ENCODE measurements at places on chromosomes 2 and 18.

DNA sequence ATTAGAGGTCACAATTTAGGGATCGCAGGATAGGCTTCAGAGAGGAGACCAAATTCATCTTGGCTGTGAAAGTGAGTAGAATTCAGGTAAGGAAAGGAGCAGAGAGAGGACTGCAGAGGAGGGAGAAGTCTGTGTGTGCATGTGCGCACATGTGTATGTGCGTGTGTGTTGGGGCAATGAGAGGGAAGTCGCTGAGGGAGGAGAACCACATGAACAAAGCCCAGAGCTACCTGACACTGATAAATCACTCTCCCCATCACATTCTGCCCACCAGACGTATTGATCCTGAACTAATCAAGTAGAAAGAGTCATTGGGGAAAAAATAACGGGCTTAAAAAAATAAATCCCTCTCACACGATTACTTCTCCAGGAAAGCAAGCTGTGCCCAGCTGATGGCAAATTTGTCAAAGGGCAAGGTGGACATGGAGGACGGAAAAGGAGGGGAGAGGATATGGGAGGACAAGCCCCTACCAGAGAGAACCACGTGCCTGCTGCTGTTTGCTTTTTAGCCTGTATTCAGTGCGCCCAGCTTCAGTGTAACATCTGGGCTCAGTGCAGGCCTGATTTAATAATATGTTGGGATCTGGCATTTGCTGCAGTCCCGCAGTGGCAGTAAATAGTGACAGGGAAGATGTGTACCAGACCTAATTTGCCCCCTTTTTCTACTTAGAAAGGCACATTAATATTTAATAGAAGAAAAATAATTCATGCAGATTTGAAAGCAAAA is 307.5 kb downstream of the C1D start:
- no peak for DNase-seq

- DNase-seq: no peak
Measured at GRCh38 chr2:41622301-41622700, 425.5 kb upstream of the PKDCC start.

DNA sequence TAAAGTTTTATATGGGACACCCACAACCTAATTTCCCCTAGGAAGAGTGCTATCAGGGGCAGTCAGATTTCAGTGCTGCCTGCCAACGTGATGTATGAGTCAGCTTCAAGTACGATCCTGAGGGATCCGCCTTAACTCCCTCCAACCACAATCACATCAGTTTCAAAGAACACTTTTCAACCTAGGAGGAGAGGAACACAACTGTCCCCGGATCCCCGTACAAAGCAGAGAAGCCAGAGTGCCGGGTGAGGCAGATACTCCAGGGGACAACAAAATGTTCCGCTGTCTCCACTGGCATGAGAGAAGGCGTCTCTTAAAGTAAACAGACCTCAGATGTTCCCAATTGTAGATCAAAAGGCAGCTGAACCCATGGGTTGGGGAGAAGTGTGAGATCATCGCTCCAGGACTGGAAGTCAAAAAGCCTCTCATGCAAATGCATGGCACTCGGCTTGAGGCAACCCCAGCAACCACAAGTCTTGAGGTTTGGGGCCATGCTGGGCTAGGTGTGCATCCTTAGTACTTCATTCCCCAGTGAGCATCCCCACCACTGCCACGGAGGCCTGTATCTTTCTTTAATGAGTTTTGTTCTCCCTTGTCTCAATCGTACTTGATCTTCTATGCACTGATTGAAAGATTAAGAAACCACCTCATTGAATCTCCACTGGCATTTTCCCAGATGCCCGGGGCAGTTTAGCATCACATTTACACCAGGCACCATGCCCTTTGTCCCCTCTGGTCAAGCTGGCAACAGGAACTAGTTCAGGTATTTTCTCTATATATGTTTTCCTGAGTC is 91.0 kb upstream of the CCBE1 start:
- DNase-seq: no peak

DNA sequence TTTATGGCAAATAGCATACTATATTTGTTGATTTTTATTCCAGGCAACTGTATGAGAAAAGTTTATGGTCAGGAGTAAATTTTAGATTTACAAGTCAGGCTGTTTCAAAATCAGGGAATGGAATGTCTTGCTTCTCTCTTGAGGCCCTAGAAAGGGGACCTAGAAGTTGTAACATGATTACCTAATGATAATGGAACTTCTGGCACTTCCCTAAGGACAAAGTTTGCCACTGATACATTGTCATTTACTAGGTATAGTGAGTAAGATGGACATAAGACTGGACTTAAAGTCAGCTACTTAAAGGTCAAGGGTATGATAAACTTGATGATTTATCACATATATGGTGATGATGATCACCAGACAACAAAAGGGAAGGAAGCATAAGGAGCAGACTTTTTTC is 103.3 kb upstream of the VRK2 start:
- DNase-seq: no peak

GRCh38 chr2:172219201-172219600 is 116.5 kb upstream of the DLX2 start:
- no peak for DNase-seq

GRCh38 chr2:179410552-179411356 is 146.1 kb upstream of the SESTD1 start:
- no peak for DNase-seq

DNA sequence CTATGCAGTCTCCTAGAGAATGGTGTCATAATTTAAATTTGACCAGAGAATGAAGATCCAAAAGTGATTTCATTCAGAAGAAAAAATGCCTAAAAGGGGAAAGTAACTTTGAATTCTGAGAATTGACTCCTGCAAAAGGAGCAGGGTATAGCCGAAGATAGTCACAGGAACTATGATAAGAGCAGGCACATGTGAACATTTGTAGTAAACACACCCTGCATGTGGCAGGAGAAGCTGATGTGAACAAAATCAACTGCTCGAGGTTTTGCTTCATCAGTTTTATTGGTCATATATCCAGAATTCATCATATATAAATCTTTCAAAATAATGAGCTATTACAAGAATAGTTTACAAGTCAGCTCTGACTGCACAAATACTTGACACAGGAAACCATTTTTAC is 14.0 kb downstream of the MCFD2 start:
- DNase-seq: no peak

DNA sequence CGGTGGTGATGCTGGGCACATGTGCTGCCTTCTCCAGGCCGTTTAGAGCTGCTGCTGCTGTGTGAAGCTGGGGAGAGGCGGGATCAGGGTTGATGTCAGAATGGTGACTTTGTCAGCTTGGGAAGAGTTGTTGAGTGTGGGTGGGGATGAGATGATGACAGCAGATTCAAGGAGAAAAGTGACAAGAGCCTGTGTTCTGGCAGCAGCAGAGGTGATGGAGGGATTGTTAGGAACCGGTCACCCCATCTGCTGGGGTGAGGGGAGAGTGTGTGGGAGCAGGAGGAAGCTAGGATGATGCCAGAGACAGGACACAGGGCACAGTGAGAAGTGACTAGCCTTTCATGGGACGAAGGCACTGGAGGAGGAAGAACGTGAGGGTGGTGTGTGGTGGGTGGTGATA is 345.5 kb downstream of the RNF144A start:
- DNase-seq: no peak

DNA sequence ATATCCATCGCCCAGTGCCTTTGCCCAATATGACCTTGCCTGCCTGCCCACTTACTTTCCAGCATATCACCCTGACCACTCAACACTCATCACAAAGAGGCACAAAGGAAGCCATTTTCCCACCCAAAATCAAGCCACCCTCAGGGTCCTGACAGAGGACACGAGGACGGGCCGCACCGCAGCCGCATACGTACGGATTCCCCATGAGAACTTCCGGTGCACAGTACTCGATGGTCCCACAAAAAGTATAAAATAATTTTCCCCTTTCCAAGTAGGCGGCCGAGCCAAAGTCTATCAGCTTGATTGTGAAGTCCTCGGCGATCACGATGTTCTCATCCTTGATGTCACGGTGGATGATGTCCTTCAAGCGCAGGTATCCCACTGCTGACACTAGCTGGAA is 10.0 kb upstream of the MTERF4 start:
- no peak for DNase-seq

GRCh38 chr2:217166241-217166850 is 306.5 kb upstream of the TNP1 start:
- DNase-seq: no peak

DNA sequence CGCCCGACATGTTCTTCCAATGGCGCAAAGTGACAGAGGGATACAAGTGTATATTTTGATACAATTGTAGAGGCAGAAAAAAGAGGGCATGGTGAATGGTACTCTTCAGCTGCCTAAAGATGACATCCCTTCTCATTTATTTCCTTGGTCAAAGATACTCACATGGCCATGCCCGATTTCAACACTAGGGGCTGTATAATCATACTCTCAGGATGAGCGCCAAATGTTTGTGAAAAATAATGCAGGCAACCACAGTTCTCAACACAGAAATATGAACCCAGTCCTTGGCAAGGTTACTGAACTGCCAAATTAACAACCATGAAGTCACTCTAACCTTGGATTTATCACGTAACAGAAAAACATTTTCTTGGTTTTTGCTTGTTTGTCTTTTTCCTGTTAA is 204.4 kb downstream of the CCDC102B start:
- no peak for DNase-seq

DNA sequence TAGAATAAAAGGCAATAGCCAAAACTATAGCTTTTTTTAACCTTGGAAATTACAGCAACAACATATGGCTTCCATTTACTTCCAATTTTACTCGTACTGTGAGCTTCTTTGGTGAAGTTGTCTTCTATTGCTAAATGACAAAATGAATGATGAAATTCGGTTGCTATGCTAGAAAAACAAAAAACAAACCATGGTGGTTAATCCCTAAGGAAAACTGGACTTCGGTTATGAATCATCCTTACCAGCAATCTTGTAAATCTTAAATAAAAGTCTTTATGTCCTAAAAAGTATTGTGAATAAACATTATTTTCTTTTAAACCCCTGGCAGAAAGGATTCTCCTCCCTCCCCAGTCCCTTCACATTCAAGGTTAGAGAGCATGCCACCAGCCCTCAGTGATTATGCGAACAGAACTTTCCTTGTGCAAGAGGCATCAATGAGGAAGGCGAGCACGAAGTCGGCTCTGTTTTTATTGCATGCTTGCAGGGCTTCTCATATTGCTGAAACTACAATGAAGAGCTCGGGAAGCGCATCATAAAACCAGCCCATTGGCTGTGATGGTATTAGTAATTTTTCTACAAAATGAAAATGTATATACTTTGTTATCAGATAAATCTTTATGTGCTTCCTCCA is 62.9 kb downstream of the ZNF521 start:
- DNase-seq: no peak

DNA sequence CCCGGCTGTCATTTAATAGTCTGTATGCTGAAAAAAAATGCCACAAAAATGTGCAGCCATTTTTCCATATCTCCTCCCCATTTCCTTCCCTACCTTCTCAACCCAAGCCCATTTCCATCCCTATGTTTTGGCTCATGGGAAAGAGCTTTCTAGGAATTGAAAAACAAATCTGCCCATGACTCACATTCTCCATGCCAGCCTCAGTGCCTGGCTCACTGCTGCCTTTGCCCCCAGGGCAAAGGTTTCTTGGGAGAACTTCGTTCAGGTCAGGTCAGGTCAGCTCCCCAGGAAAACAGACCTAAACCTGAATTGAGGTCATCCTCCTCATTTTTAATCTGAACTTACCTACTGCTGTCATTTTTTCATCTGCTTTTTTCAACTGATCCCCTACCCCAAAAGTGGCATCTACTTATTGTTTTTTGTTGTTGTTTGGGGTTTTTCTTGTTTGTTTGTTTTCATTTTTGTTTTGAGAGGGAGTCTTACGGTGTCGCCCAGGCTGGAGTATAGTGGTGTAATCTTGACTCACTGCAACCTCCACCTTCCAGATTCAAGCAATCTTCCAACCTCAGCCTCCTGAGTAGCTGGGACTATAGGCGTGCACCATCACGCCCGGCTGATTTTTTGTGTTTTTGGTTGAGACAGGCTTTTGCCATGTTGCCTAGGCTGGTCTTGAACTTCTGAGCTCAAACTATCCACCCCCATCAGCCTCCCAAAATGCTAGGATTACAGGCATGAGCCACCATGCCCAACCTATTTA is 66.7 kb downstream of the FECH start:
- DNase-seq: no peak
